DMS153 (cell line): ENCODE measurements at places on chromosomes 5 and 9.

DNA sequence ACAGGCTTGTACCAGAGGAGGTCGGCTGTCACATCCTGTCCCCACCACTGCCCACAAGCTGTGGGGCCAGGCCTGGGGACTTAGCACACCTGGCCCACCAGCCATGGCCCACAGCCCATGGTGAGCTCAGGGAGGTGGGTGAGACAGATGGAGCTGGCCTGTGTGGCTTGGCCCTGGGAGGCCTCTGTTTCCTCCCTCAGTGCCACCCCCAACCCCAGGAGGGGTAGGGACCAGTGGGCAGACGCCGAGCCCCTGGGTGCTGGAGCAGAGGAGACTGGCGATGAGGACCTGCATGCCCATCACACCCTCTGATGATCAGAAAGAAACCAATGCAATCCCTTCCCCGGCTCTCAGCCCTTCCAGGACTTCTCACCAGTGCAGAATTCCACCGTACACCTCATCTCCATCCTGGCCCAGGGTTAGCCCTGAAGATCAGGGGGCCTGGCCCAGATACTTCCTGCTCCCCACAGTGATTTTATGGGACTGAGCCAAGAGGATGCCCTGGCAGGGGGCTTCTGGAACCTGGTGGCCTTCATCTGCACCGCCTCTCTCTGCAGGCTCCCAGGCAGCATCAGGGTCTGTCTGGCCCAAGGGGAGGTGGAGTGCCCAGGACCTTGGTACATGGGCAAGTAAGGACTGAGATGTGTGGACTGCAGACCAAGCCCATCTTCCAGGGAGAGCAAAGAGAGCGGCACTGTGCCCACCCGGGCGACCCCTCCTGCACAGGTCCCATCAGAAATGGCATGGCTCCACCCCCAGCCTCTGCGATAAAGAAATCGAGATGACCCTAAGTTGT is 16.9 kb upstream of the NKD2 start:
- DNase-seq: no peak

DNA sequence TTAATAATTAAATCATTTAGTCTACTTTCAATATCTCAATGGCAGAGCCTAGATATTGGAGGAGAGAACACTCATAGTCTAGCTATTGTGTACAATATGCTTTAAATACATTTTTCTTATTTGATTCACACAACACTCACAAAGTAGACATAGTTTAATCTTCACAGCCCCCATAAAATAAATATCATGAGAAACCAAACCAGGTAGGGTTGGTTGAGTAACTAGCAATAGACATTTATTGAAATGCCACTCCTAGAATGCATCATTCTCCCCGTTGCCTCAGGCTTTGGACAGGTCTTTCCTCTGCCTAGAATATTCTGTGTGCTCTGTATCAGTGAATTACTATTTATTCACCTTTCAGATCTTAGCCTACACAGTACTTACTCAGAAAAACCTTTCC is 141.9 kb downstream of the CEMIP2 start:
- DNase-seq: no peak

- no peak for DNase-seq
Measured at GRCh38 chr5:51665251-51665593, 282.0 kb downstream of the ISL1 start.

GRCh38 chr9:76082057-76082456 is 191.6 kb downstream of the PCSK5 start:
- no peak for DNase-seq

- DNase-seq: no peak
Measured at GRCh38 chr5:31385774-31386537, 145.9 kb downstream of the DROSHA start.

DNA sequence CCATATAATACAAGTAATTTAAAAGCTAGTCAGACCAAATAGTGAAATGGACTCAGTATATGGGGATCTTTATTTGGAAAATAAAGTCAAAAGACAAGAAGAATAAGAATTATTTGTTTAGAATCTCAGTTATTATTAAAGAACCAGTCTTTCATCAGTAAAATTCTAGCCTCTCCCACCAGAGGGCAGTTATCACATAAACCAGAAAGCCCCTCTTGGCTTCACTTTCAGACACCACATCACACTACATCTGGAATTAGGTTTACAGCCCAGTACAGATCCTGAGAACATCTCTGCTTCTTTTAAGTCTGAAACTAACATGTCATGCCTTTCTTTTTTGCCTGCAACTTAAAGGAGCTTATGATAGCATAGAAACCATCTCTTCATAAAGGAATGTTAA is 12.2 kb upstream of the HSPB3 start:
- no peak for DNase-seq

DNA sequence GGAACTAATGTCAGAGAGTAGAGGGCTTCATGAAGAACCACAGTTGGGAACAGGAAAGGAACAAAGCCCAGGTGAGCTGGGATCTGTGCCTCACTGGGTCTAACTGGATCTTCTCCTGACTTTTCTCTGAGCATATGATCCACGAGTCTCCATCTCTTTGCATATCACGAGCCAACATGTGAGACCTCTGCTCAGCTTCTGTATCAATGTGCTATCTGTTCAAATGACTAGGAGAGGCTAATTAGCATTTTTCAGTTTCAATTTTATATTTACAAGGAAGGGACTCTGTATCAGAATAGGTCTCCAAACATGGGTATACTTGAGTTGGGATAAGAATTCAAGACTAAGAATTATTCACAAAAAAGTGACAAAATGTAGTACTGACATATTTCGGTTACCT is 73.8 kb upstream of the SGCD start:
- no peak for DNase-seq

DNA sequence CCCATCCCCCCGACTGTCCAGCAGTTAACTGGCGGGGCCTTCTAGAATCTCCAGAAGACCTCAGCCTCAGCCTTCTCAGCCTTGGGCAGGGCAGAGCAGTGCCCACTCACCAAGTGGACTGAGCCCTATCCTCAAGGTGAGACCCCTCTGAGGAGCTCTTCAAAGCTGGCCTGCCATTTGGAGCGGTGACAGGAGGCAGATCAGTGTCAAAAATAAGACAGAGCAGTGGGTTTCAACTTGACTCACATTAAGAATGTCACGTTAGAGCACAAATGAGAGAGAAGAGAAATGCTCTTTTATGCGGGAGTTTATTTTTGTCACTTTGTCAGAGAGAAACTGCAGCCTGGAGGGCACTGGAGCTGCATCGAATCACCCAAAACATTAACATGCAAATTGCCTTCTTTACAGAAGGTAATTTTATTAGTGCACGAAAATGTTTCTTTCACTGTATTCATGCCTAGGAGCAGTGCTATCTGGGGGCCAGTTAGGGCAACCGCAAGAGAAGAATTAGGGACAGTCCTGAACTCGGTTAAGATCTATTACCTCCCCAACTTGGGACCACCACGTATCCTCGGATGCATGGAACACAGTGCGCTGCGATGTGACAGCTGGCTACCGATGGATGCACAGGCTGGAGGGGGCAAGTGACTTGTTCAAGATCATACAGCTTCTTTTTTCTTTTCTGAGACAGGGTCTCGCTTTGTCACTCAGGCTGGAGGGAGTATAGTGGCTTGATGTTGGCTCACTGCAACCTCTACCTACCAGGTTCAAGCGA is 188.5 kb downstream of the DAB2IP start:
- DNase-seq: no peak

GRCh38 chr5:66993448-66993847 is 203.2 kb downstream of the CD180 start:
- no peak for DNase-seq

DNA sequence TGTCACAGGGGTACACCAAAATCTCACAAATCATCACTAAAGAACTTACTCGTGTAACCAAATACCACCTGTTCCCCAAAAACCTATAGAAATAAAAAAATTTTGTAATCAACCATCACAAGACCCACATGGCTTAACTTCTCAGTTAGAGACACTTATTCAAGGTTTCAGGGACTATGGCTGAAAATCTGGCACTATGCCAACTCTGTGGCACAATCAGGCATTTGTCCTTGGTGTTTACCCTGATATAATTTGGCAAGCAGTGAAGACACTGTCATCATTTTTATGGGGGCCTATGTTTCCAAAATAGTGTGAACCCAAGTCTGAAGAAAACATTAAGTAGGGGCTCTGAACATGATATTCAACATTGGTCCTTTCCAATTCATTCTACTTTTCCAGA is 59.0 kb downstream of the ZNF622 start:
- peak; percentile 27 for DNase-seq

DNA sequence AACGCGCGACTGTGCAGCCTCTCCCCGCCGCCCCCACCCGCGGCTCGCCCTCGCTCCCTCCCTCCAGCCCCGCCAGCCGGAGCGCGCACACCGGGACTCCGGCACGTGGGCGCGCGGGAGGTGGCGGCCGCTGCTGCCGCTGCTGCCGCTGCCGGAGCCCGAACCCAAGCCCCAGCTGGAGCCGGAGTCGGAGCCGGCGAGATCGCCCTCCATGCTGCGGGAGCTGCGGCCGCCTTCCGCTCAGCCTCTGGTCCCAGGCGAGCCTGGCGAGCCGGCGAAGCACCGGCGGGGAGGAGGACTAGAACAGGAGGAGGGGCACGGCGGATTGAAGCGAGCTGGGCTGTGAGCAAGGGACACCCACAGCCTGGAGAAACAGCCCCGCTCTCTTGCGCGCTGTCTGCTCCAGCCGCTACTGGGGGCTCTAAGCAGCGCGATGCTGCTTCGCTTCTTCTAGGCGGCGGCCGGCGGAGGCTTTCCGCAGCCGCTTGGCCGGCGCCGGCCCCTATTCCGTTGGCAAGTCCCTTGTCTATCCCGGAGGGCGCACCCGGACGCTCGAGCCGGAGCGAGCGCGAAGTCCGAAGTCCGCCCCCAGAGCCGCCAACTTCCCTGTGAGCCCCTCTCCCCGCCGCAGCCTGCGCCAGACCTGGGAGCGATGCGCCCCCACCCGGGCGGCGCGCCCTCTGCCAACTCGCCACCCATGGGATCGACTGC is 598.7 kb upstream of the SGCD start:
- DNase-seq: peak; percentile 23

DNA sequence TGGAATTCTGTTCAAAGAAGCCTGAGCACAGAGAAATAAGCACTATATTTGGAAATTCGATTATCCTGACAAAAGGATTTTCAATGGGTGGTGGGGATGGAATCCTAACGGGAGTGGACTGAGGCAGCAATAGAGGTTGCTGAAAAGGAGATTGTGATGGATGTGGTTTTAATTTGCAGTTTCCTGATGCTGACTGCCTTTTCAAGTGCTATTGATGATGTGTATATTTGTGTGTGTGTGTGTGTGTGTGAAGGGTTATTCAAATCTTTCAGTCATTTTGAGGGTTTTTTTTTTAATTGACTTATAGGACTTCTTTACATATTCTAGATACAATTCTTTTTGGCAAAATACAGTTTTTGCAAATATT is 614.5 kb downstream of the HINT1 start:
- DNase-seq: no peak

DNA sequence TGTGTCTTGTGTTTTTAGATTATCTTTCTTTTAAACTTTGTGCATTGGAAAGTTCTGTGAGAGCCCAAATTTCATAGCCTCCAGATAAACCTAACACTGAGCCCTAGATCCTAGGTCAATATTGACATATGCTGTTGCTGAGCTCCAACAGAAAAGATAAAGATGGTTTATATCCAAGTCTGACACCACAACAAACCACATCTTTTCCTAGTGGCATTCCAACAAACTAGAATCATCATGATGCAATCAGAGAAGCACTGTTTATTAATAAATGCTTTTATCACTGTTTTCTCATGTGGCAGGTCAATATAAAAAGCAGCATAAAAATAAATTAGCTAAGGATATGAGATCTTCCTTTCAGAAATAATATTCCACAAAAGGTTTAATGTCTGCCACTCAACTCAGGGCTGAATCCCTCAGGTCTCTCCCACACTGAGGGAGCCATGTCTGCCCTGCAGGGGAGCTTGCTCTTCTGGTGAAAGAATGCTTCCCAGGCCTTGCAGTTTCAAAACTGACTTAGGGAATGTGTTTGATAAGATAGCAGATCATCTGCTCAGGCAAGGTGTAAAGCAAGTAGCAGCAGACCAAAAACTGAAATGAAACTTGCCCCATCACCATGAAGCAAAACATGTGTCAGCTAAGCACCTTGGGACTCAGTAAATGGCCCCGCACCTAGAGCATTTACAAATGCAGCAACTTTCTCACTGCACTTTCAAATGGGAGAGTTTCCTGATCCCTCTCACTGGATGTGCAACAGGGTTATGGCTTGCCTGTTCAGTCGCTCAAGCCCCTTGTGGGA is 493.0 kb downstream of the AGTPBP1 start:
- DNase-seq: no peak

DNA sequence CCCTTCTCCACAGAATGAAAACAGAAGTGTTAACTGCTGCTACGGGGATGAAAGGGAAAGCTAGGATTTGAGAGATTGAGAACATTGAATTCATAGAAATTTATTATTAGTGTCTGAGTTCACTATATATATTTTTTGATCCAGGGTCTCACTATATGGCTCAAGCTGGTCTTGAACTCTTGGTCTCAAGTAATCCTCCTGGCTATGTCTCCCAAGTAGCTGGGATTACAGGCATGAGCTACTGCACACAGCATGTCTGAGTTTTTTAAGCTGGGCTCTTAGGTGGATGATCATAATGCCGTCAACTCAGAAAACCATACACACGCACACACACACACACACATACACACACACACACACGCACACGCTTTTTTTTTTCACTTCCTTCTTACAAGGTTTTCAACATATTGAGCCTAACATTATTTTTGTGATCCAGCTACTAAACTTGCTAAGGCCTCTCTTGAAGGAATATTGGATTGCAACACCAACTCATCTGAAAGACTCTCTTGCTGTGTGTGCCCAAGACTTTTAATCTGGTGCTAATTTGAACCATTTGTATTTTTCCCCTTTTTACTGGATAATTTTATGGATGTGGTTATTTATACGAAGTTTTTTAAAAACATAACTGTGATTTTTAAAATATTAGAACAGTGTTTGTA is 1045.4 kb downstream of the DTWD2 start:
- DNase-seq: no peak

GRCh38 chr5:57117596-57117995 is 56.3 kb upstream of the GPBP1 start:
- no peak for DNase-seq

GRCh38 chr9:134834957-134835419 is 45.6 kb upstream of the FCN2 start:
- DNase-seq: no peak

GRCh38 chr9:114083666-114084065 is 5.6 kb upstream of the AMBP start:
- DNase-seq: no peak

DNA sequence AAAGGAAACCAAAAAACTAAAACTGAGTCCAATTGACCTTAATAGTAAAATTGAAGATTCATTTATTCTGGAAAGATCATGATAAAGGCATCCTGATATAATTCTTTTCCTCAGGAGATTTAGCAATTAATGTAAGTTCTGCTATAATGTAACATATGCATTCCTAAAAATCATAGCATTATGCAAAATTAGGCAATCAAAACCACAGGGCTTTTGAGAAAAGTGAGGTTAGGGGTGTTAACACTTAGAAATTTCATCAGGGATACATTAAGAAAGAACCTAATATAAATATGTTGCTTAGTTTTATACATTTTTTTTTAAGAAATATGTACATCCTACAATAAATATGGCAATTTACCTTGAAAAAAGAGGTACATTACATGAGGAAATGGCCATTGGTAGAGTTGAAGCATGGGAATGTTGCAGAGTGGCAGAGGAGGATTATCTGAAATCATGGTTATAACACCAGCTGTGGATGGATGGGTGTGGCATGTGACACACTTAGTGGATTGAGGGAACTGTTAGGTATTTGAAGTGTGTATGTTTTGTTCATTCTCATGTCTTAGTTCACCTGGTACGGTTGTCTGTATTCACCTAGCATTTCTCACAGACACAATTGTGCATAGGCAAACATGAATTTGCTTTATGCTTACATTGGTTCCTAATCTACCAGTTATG is 51.1 kb downstream of the CCNH start:
- no peak for DNase-seq

- DNase-seq: peak; percentile 10
Measured at GRCh38 chr5:64811050-64811640, 42.4 kb downstream of the CWC27 start.
